ENCODE measurements at places on chromosomes 1 and 21. TPM values are rescaled to one million over a fixed set of nuclear protein-coding genes. Genes with fewer than 3 reads are reported as not detected.

The CLCA4 gene
- not detected for total RNA-seq

The TSACC gene
- total RNA-seq = not detected

The ZNF683 gene
- total RNA-seq = not detected

DNA sequence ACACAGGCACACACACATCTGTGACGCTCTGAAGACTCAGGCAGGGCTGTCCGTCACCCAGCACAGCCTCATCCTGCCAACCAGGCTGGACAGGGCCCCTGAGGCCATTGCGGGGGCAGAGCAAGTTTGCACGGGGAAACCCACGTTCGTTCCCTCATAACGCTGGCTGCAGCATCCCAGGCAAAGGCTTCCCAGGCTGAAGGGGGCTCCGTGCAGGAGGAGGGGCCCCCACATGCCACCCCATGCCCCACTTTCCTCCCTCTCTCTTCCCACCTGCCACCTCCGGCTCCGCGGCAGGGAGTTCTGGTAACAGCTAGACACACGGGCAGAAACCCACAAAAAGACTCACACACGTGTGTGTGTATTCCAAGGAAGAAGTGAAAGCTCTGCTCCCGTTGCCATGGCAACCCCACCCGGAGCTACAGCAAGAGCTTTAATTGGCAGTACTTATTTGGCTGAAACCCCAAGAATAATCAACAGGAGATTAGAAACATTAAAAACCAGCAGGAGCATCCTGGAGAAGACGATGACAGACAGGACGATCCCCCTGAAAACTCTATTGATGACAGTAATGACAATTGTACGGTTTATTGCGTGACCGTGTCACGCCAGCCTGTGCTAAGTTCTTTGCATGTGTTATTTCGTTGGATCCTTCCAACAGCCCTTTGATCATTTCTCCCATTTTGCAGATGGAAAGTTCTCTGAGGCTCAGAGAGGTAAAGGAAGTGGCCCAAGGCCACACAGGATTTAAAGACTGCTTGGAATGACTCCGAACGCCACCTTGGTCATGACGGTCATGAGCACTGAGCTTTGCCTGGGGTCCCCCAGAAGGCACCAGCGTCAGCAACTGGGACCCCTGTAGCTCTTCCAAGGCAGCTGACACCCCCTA, 247.1 kb downstream of the NPHP4 start:
- peak; percentile 75 for DNase-seq

GRCh38 chr21:37509802-37510393, 143.3 kb downstream of the DYRK1A start:
- DNase-seq = no peak

GRCh38 chr1:111882559-111882958, 106.9 kb downstream of the KCND3 start:
- DNase-seq = peak; percentile 27

DNA sequence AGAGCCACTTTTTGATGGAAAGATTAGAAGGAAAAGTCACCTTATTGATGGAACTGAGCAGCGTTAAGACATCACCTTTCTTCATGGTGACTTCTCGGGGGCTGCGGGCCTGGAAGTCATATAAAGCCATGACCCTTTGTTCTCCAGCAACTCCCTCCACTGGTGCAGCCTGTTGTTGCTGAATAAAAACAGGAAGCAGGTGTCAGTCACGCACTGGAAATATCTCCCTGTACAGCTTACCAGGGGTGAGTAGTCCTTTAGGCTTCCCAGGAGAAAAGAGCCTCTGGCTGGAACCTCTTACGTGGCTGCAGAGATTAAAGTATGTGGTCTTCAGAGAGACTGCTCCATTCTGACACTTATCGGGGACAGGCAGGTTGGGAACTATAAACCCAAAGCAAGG, 31.9 kb downstream of the SPTA1 start:
- no peak for DNase-seq

- no peak for DNase-seq
Observed at GRCh38 chr1:181178241-181178879, 89.9 kb downstream of the IER5 start.

DNA sequence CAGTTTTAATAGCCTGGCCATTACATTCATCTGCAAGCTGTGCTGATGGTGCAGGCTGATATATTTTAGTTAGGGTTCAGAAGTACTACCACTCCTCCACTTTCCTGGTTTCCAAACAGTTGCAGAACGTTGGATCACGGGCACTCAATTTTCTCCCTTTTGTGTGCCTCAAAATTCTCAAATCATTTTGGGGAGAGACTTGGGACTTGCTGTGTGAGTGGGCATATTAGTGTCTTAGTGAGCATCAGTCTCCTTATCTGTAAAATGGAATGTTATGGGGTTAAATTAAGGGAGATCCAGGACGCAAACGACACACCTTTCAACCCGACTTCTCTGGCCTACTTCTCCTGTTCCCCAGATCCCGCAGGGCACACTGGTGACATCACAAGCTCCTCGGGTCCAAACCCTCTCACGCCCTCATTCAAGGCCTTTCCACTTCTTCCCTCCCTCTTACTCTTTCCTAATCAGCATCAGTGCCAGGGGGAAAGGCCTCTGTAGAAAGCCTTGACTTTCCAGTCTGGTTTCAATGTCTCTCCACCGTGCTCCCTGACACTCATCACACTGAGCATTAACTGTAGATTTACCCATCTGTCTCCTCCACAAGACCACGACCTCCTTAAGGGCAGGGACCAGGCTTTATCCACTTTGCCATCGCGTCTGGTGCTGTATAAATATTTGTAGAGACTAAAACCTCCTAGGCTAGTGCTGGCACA, 1.2 kb downstream of the PIGP start:
- DNase-seq = peak; percentile 18

- peak; percentile 41 for DNase-seq
Observed at GRCh38 chr1:230905733-230906132, 37.4 kb upstream of the C1orf198 start.

DNA sequence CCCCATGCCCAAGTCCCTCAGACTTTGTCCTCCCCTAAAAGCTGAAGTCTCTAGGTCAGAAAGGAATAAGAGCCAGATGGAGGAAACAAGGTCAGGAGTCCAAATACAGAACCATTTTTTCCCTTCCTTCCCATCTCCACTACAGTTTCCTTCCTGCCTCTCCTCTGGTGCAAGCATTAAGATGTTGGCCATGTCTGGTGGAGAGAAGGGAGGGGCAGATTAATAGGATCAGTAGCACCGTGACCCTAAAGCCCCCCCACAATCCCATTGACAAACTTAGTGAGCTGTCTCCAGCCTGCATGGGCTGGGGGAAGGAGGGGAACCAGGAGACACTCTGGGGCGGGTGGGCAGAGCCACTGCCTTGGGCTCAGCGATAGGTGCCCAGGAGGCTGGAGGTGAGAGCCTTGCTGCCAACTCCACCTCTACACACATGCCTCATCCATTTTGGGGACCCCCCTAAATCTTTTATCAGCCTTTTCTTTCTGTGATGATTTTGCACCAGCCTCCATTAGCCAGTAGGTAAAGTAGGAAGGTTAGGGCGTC, 59.8 kb downstream of the RHBG start:
- DNase-seq = no peak

DNA sequence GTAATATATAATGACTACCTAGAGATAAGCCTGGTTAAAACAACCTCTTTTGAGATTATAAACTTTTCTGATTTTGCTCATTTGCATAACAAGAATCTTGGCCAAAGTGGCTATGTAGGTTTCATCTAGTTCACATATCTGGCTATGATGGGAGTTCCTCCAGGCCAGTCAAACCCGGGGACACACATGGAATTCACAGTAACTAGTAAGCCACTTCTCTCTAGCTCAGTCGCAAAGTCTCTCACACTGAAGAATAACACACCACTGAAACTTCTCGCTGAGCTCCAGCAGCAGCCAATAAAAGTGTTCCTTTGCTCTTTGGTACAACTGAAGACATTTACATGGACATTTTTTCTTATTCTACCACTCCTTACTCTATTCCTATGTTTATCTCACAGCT, 36.0 kb upstream of the GRIK1 start:
- no peak for DNase-seq

- no peak for DNase-seq
Observed at GRCh38 chr21:41868062-41868710, 11.0 kb downstream of the PRDM15 start.

The LCE2B gene
- total RNA-seq = not detected

DNA sequence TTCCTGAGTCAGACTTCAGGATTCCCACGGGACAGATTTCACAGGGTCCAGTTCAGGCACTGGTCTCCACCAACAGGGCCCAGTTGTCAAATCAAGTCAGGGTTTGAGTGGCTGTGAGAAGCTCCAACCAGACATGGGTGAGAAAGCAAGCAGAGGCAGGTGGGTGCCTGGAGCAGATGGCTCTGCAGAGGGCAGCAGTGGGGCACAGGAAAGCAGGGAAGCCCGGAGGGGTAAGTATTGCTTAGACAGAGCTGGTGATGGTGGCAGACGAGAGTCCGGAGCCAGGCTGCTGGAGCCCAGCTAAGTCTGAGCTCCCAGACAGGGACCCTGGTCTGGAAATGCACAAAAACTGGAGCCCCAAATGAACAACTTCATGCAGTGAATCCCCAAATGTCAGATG, 40.4 kb downstream of the RIMS3 start:
- DNase-seq = no peak
